ENCODE measurements at places on chromosomes 1 and 21. TPM values are rescaled to one million over a fixed set of nuclear protein-coding genes. Genes with fewer than 3 reads are reported as not detected.

Gene ATP5PF
- total RNA-seq = 126 TPM

Gene KIF26B
- 8.7 TPM for total RNA-seq

- DNase-seq = no peak
Observed at GRCh38 chr1:152018537-152018936, 18.3 kb downstream of the S100A11 start.

Gene CR1
- 3.1 TPM for total RNA-seq

Gene ELF3
- total RNA-seq = 1.3 TPM

Gene FABP3
- total RNA-seq = 90.3 TPM

DNA sequence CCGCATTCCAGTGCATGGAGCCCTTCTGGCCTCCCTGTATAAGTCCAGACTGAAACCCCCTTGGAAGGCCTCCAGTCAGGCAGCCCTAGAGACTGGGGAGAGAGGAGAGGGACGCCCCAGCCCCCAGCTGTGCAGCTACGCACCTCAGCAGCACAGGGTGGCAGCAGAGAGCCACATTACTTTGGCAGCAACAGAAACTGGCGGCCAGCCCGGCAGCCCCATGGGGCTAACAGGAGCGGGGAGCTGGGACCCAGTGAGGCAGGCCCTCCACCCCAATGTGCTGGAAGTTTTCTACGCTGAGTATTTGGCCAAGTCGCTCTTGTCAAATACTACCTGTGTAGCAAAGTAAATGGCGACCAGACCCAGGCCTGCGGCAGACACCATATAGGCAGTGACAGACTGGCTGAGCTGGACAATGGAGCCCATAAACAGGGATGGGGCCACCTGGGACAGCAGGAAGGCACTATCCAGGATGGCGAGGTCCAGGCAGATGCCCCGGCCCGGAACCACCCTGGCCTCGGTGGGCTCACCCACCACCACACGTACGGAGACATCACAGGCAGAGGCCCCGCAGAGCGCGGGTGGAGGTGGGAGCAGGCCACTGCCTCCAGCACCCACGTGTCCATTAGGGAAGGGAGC lies 21.2 kb downstream of the SLC45A3 start:
- peak; percentile 89 for DNase-seq

Gene FAM72D
- total RNA-seq = not detected

DNA sequence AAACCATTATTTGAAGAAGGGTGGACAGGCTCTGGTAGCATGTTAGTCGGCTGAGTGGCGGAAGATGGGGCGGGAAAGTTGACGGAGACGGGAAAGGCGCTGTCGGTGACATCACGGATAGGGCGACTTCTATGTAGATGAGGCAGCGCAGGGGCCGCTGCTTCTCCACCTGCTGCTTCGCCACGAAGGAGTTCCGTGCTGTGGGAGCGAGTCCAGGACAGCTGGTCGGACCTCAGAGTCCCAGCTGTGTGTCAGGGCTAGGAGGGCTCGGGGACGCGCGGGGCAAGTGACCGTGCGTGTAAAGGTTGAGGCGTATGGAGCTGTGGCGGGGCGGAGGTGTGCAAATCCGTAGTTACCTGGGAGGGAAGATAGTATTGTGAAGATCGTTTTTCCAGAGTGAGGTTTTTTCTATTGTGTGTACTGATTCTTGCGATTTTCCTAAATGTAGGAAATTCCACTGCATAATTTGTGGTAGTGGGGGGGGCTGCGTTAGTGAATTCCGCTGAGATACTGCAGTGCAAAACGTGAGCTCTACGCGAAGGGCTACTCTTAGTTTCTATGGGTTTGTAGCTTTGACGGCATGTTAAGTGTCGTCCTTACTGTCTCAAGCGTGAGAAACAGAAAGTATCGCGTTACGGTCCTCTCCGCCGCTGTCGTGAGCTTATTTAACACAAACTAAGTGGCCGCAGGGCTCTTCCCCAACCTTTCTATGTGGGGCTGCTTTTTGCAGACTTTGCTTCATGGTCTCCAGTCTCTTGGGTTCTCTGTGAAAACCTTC lies 111.2 kb upstream of the NBPF11 start:
- DNase-seq = peak; percentile 48

Gene KCNA10
- not detected for total RNA-seq

GRCh38 chr1:5748286-5749225 lies 243.7 kb downstream of the NPHP4 start:
- peak; percentile 16 for DNase-seq

Gene CLDN19
- total RNA-seq = not detected
